Activated CD4-positive, alpha-beta memory T cell treated with anti-CD3 and anti-CD28 coated beads for 36 hours (primary cell): ENCODE measurements at places on chromosomes 7 and 10.

- no peak overlapping the region for H3K4me3 ChIP-seq
- H3K4me1 ChIP-seq, result peaks cover 44% of the 10 kb centered on the region
- peaks cover 8% of the 10 kb centered on the region for H3K36me3 ChIP-seq
Observed at GRCh38 chr10:24886290-24886680, 66.1 kb downstream of the PRTFDC1 start.

DNA sequence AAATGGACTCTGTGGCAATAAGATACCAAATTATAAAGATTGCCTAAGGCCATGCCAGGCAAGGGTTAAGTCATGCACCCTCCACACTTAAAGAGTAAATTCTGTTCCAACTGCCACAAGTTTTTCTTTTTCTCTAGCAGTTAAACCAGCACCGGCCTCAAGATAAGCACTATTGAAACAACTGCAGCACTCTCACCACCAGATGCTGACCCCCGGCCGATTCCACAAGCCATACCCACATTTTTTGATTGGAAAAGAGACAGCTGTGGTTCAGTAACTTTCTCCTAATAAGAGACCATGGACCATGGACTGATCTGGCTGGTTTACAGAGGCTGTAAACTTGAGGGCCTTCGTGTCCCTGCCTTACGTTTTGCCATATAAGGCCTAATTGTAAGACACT lies 44.9 kb downstream of the GRM8 start:
- no peak overlapping the region for H3K27ac ChIP-seq
- H3K4me3 ChIP-seq, result no peak overlapping the region
- no peaks in the 10 kb centered on the region for H3K36me3 ChIP-seq
- peaks cover 23% of the 10 kb centered on the region for H3K27me3 ChIP-seq

GRCh38 chr7:95059842-95060313 lies 152.5 kb downstream of the PPP1R9A start:
- H3K27me3 ChIP-seq, result no peaks in the 10 kb centered on the region
- no peak overlapping the region for H3K27ac ChIP-seq
- DNase-seq, result no peak
- H3K36me3 ChIP-seq, result no peaks in the 10 kb centered on the region
- no peaks in the 10 kb centered on the region for H3K4me1 ChIP-seq

DNA sequence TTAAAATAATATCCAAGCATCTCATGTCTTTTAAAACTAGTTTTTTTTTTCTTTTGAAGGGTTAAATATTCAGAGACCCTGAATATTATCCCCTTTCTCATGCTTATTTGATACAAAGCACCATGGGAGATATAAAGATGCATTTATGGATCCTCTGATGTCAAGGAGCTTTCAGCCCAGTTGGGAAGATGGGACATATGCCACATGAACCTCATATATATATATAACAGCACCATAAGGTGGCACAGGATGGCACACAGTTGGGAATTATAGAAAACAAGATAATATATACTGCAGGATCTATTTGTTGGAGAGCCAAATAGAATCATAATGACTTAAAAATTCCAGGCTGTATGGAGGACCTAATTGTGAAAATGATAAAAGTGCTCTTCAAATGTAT lies 185.4 kb upstream of the IMMP2L start:
- no peak overlapping the region for H3K4me3 ChIP-seq
- H3K36me3 ChIP-seq, result no peaks in the 10 kb centered on the region
- no peak for DNase-seq
- H3K27ac ChIP-seq, result no peak overlapping the region

DNA sequence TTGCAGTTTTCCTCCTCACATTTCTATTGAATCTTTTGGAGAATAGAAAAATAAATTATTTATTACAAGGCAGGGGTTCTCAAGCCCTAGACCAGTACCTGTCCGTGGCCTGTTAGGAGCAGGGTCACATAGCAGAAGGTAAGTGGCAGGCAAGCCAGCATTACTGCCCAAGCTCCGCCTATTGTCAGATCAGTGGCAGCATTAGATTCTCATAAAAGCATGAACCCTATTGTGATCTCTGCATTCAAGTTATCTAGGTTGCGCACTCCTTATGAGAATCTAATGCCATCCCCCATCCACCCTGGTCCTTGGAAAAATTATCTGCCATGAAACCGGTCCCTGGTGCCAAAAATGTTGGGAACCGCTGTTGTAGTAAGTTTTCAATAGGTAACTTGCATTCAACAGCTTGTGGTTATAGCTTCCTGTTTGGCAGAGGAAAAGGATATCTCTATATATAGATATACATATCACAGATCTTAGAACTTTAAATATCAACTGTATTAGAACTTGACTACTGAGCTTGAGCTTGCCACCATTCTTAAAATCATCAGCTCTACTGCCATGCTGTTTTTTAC lies 165.1 kb downstream of the AHR start:
- H3K4me3 ChIP-seq, result no peak overlapping the region
- H3K36me3 ChIP-seq, result no peaks in the 10 kb centered on the region
- H3K4me1 ChIP-seq, result peaks cover 11% of the 10 kb centered on the region
- DNase-seq, result no peak

GRCh38 chr10:110901954-110902819 lies 16.8 kb downstream of the BBIP1 start:
- H3K27me3 ChIP-seq, result no peaks in the 10 kb centered on the region
- H3K27ac ChIP-seq, result peak overlapping the region; percentile 79
- H3K36me3 ChIP-seq, result peaks cover 17% of the 10 kb centered on the region
- H3K4me3 ChIP-seq, result peak overlapping the region; percentile 6
- peaks cover 40% of the 10 kb centered on the region for H3K4me1 ChIP-seq
- DNase-seq, result peak; percentile 68

- H3K4me1 ChIP-seq, result peaks cover 32% of the 10 kb centered on the region
- peak; percentile 86 for DNase-seq
- H3K4me3 ChIP-seq, result peak overlapping the region; percentile 73
- H3K27ac ChIP-seq, result peak overlapping the region; percentile 76
- no peaks in the 10 kb centered on the region for H3K36me3 ChIP-seq
Observed at GRCh38 chr7:138903186-138903820, 77.9 kb downstream of the KIAA1549 start.

DNA sequence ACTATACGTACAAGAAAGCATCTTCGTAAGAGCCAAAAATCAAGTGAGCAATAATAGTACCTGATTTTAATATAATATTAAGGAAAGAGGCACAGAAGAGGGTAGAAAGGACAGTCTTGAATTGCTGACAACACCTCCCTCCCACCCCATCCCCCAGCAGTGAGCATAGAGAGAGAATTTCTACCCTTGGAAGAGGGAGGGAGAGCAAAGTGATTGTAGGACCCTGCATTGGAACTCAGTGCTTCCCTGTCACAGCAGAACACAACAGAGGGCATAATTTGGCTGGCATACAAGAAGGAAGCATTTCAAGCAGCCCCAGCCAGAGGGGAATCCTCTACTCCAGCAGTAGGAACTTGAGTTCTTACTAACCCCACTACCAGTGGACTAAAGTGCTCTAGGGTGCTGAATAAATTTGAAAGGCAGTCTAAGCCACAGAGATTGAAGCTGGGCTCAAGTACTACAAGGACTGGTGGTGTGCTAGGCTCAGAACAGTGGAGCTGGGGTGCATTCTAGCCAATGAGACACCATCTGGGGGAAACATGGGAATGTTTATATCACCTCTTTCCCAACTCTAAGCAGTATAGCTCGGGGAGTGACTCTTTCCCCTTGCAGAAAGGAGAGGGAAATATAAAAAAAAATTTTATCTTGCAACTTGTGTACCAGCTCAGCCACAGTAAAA lies 44.2 kb downstream of the PCLO start:
- no peak for DNase-seq
- no peaks in the 10 kb centered on the region for H3K4me1 ChIP-seq
- no peak overlapping the region for H3K4me3 ChIP-seq
- no peaks in the 10 kb centered on the region for H3K27me3 ChIP-seq
- no peaks in the 10 kb centered on the region for H3K36me3 ChIP-seq

DNA sequence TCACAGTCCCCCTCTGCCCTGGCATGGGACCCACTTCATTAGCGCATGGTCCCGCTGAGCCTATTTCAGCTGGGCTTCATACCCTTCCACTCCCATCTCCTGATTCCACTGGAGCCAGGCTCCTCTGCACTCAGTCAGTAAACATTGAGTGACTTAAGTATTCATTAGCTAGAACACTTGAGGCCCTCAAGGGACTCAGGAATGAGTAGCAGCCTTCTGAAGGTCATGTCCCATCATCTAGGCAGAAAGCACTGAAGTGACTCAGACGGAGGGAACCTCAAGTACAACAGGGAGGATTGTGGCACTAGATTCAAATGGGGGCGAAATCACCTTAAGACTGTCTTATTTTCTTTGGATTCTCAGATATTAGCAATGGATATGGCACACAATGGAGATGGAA lies 186.6 kb upstream of the INHBA start:
- DNase-seq, result no peak
- H3K4me3 ChIP-seq, result no peak overlapping the region
- no peak overlapping the region for H3K27ac ChIP-seq
- H3K36me3 ChIP-seq, result no peaks in the 10 kb centered on the region
- H3K4me1 ChIP-seq, result peaks cover 14% of the 10 kb centered on the region

GRCh38 chr10:76257816-76258215 lies 826.4 kb downstream of the LRMDA start:
- no peaks in the 10 kb centered on the region for H3K36me3 ChIP-seq
- no peak overlapping the region for H3K4me3 ChIP-seq
- H3K27me3 ChIP-seq, result no peaks in the 10 kb centered on the region

DNA sequence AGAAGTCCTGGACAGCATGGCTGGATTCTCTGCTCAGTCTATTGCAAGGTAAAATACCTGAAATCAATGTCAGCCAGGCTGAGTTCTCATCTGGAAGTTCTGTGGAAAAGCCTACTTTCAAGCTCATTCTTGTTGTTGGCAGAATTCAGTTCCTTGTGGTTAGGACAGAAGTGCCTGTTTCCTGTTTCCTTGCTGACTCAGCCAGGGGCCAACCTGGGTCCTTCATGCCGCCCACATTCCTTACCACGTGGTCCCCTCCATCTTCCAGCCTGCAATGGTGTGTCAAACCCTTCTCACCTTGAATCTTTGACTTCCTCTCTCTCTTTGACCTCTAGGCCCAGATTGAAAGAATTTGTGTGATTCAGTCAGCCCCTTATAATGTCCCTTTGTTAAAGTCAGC lies 197.1 kb upstream of the STK17A start:
- no peak overlapping the region for H3K27ac ChIP-seq
- H3K27me3 ChIP-seq, result peaks cover 6% of the 10 kb centered on the region
- no peaks in the 10 kb centered on the region for H3K36me3 ChIP-seq
- DNase-seq, result peak; percentile 60
- H3K4me1 ChIP-seq, result peaks cover 8% of the 10 kb centered on the region

DNA sequence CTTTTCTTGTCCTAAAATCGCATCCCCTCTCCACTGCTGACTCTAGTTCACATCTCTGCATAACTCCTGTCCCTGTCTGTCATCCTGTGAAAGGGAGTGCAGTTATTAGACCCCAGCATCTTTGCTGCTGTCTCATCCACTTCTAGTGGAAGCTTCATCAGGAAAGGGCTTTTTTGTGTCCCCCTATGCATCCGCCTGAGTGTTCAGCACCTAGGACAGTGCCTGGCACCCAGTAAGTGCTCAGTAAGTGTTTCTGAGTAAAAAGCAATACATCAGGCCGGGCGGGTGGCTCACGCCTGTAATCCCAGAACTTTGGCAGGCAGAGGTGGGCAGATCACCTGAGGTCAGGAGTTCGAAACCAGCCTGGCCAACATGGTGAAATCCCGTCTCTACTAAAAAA lies 211.8 kb upstream of the FOXK1 start:
- DNase-seq, result peak; percentile 10
- H3K4me3 ChIP-seq, result no peak overlapping the region
- no peaks in the 10 kb centered on the region for H3K4me1 ChIP-seq
- H3K27ac ChIP-seq, result no peak overlapping the region
- H3K36me3 ChIP-seq, result no peaks in the 10 kb centered on the region
- peaks cover 2% of the 10 kb centered on the region for H3K27me3 ChIP-seq

DNA sequence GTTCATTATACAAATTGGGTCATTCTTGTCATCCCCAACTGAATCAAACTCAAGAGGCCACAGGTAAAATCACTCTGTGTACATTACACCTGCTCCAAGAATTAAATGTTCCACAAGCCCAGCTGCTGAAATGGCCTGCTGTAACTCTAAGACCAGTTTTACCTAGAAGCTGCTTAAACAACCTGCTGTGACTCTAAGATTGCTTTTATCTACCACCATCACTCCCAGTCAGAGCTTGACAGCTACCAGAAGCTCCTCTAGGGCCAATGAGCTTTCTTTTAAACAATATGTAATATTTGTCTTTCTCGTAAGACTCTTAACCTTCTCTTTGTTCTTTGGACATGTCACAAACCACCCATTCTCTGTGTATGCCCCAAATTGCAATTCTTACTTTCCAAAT lies 141.8 kb upstream of the LRGUK start:
- peaks cover 4% of the 10 kb centered on the region for H3K36me3 ChIP-seq
- H3K27me3 ChIP-seq, result no peaks in the 10 kb centered on the region
- no peak overlapping the region for H3K27ac ChIP-seq
- DNase-seq, result no peak
- no peaks in the 10 kb centered on the region for H3K4me1 ChIP-seq

DNA sequence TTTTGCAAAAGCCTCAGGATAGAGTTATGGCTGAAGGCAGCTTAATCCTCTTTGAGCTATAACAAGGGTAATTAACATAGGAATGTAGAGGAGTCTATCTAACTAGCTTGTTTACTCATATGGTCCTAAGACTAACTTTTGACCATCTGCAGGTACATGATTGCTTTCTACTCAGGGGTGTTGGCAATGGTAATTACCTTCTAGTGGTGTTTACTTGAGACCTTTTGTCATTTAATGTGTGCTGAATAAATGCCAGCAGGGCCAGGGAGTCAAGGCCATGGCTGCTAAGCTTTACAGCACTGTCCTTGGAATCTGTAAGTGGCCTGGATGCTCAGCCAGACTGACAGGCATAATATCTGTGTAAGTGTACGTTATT lies 1325.0 kb downstream of the XPNPEP1 start:
- no peaks in the 10 kb centered on the region for H3K36me3 ChIP-seq
- H3K27me3 ChIP-seq, result no peaks in the 10 kb centered on the region

GRCh38 chr7:157564517-157565177 lies 227.8 kb downstream of the DNAJB6 start:
- H3K27me3 ChIP-seq, result no peaks in the 10 kb centered on the region
- no peak overlapping the region for H3K4me3 ChIP-seq
- no peaks in the 10 kb centered on the region for H3K36me3 ChIP-seq
- DNase-seq, result no peak

DNA sequence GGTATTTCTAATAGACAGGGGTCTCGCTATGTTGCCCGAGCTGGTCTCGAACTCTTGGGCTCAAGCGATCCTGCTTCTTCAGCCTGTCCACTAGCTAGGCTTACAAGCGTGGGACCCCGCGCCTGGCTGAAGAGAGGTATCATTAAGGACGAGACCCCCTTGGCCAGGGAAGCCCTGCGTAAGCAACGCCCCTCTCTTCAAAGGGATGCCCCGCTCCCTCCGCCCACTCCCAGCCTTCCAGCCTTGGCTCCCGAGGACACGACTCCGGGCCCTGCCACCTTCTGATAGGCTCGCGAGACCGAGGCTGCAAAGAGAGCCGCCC lies 220 bp upstream of the ZKSCAN5 start:
- peaks cover 13% of the 10 kb centered on the region for H3K36me3 ChIP-seq
- peak overlapping the region; percentile 98 for H3K27ac ChIP-seq
- peaks cover 21% of the 10 kb centered on the region for H3K4me1 ChIP-seq
